ENCODE measurements at places on chromosomes 2 and 18. TPM values are rescaled to one million over a fixed set of nuclear protein-coding genes. Genes with fewer than 3 reads are reported as not detected.

ASXL3 gene
- total RNA-seq, result 2.6 TPM

MERTK gene
- total RNA-seq, result 8.7 TPM

TEX44 gene
- total RNA-seq, result not detected

GRCh38 chr2:74876081-74876886 is 42.4 kb downstream of the HK2 start:
- H3K27me3 ChIP-seq, result no peaks in the 10 kb centered on the region
- H3K27ac ChIP-seq, result no peak overlapping the region
- H3K4me3 ChIP-seq, result no peak overlapping the region
- H3K36me3 ChIP-seq, result peaks cover 46% of the 10 kb centered on the region

DNA sequence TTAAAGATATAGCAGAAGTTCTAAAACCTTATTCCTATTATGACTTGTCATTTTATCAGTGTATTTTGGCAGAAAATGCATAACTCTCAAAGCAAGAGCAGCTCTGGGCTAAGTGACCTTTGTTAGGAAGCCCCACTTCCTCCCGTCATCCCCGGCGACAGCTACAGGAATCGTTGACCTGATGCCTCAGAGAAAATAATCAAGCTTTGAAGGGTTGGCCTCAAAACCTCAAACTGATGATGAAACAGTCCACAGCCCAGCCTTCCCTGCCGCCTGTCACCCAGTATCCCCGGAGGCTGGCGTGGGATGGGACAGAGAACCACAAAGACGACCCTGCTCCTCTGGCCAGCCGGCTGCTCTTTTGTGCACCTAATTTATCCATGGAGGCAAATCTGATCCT is 65.3 kb downstream of the KCNF1 start:
- H3K36me3 ChIP-seq, result no peaks in the 10 kb centered on the region
- peak; percentile 18 for DNase-seq
- H3K27me3 ChIP-seq, result no peaks in the 10 kb centered on the region
- peaks cover 20% of the 10 kb centered on the region for H3K4me1 ChIP-seq
- no peak overlapping the region for H3K27ac ChIP-seq

GRCh38 chr2:230412371-230412711 is 3.7 kb upstream of the SP100 start:
- H3K27ac ChIP-seq, result no peak overlapping the region
- H3K36me3 ChIP-seq, result no peaks in the 10 kb centered on the region
- peak overlapping the region; percentile 75 for H3K4me3 ChIP-seq
- no peak for DNase-seq

DNA sequence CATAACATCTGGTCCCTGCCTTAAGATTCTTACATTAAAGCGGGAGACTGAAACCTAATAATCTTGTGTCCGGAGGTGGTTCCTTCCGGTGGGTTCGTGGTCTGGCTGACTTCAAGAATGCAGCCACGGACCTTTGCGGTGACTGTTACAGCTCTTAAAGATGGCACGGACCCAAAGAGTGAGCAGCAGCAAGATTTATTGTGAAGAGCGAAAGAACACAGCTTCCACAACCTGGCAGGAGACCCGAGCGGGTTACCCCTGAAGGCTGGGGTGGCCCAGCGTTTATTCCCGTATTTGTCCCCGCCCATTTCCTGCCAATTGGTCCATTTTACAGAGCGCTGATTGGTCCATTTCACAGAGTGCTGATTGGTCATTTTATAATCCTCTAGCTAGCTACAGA is 122.3 kb upstream of the SIX2 start:
- no peak overlapping the region for H3K27ac ChIP-seq
- no peaks in the 10 kb centered on the region for H3K27me3 ChIP-seq
- no peaks in the 10 kb centered on the region for H3K36me3 ChIP-seq
- H3K4me1 ChIP-seq, result peaks cover 6% of the 10 kb centered on the region
- no peak overlapping the region for H3K4me3 ChIP-seq

- DNase-seq, result no peak
- no peaks in the 10 kb centered on the region for H3K36me3 ChIP-seq
- no peak overlapping the region for H3K4me3 ChIP-seq
- no peaks in the 10 kb centered on the region for H3K27me3 ChIP-seq
Observed at GRCh38 chr2:205883965-205884364, 201.7 kb downstream of the NRP2 start.

Measured in GM23338 (cell line).